ENCODE measurements at places on chromosomes 6 and 20.

DNA sequence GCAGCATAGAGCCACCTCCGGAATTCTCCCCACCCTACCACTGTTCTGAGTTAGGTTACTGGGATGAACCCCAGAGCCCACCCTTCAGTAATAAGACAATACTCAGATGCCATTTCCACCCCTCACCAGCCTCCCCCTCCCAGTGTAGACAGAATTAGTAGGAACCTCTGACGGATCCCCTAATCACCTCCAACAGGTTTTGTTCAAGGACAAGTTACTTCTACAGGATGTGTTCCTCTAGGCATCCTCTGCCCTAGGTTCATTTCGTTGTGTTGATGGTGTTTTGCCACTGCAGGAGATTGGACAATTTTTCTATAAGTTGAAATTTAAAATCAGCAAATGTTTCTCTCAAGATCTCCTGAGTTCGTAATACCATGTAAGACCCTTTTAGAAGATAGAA is 22.8 kb downstream of the PLEKHG1 start:
- no peak for DNase-seq

DNA sequence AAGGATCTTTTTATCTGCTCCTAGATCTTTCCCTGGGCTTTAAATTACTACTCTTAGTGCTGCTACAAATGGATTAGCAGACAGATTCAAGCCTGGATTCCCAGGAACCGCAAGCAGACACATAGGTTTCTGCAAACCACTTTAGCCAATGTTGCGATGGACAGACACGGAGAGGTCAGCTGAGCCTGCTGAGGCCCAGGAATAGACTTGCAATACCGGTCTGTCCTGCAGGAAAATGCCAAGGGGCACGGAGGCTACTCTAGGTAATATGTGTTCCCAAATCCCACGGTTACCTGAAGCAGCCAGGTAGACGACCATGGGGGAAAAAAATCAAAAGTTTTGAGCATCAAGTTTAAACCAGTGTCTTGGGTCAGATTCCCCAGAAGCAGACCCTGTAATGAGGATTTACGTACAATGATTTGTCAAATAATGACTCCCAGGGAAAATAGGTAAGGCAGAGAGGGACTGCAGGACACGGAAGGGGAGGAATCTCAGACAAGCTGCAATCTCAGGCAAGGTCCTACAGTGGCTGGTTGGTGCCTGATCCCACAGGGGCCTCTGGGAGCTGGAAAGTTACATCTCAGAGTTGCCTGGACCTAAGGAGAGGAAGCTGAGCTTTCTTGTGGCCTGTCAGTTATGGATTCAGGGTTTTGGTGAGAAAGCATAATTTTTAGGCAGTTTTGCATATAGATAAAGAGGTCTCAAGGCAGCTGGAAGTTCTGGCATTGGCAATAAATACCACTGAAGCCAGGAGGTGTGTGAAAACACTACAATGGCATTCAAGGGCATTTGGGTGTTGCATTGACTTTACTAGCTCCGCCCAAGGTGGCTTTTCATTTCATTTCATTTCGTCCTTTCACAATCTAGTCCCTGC is 12.5 kb downstream of the OTOR start:
- no peak for DNase-seq

GRCh38 chr6:76683985-76684384 is 611.5 kb upstream of the IMPG1 start:
- no peak for DNase-seq

DNA sequence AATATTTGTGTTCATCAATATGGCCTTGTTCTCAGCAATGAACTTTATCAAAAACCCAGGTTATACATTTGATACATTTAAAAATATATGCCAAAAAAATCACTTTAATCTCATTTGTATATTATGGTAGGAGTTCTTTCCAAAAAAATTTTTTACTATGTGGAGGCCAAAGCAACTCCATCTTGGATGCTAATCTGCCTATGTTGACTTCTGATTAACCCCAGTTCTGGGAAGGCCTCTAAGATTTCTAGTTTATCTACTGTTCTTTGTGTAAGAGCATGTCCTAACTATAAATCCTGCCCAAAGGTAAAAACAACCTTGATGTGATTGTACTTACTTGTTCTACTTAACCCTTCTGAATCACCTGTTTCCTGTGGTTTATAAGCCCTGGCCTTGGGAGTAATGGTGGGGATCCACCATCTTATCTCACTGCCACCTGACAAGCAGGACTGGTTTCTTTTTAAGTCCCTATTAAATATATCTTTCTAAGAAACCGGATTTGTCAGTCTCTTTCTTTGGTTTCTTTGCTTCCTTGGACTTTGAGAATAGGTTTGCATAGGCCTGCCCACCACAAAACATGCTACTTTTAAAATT is 46.7 kb downstream of the RNGTT start:
- no peak for DNase-seq

DNA sequence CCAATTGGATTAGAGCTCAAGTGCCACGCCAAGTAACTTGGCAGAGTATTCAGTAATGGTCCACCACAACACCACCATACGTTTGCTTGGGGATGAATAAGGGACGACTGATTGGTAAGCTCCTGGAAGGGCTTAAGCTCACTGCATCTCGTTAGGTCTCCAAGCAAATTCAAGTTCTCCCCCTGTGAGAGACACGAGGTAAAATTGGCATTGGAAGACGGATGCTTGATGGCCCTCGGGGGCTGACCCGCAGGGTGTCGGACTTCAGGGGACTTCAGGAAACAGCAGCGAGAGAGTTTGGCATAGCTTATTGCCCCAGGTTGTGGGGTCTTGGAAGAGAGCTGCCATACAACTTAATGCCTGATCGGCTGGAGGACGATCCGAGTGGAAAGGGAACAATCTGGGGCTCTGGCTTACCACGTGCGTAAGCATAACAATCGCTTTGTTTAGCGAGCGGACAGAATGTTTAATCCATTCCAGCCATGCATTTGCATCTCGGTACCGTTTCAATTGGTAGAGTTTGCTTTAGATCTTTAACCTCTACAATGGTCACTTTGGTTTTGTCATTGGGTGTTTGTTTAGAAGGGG is 4.8 kb upstream of the ZNFX1 start:
- DNase-seq, result peak; percentile 35

DNA sequence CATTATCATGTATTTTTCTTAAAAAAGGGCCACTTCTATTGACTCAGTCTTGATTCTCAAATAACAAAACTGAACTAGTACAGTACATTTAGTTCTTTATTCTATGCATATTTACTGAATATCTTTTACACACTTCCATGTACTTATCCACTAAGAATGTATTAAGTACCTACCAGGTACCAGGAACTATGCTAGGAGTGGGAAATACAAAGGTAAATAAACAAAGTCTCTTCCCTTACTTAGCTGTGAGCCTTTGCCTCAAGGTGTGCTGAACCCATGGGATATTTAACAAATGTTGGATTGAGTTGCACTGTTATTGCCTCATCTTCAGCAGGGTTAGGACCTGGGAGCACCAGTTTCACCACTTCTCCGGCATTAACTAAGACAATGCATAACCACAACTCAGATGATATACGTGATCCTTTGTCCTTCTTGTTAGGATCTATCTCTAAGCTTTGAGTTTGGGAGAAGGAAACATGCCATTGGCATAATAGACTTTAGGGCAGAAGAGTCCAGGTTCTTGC is 533.9 kb downstream of the TFAP2B start:
- DNase-seq, result no peak

GRCh38 chr6:25340431-25341202 is 61.4 kb downstream of the CARMIL1 start:
- no peak for DNase-seq

DNA sequence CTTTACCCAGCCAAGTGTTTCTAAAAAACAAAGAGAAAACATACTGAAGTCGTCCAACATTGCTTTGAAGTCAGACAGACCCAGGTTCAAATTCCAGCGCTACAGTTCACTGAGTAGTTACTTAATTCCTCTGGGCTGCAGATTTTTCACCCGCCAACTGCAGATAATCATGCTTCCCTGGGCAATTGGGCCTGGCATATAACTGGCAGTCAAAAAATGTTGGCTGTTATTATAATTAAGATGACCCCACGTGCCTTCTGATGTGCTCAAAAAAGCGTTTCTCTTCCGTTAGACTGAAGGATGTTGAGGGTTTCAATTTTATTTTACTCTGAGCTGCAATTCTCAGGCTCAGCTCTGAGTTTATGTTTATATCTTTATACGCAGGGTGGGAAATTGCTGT is 156.1 kb upstream of the CITED2 start:
- no peak for DNase-seq

DNA sequence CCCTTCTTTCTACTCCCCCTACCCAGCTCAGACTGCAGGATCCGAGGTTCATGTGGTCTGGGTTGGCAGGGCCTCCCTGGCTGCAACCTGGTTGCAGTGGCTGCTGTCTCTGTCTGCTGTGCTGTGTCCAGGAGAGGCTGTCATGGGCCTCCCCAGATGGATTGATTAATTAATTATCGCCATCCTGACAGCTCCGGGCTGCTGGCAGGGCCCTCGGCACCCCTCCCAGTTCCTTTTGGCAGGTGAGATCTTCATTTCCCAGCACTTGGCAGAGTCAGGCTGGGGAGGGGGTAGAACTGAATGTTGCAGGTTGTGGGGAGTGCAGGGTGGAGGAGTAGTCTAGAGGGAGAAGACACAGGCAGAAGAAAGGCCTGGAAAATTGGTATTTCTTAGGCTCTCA is 56.7 kb upstream of the ZFAND3 start:
- DNase-seq, result no peak

GRCh38 chr20:1901704-1902103 is 6.5 kb downstream of the SIRPA start:
- DNase-seq, result no peak

DNA sequence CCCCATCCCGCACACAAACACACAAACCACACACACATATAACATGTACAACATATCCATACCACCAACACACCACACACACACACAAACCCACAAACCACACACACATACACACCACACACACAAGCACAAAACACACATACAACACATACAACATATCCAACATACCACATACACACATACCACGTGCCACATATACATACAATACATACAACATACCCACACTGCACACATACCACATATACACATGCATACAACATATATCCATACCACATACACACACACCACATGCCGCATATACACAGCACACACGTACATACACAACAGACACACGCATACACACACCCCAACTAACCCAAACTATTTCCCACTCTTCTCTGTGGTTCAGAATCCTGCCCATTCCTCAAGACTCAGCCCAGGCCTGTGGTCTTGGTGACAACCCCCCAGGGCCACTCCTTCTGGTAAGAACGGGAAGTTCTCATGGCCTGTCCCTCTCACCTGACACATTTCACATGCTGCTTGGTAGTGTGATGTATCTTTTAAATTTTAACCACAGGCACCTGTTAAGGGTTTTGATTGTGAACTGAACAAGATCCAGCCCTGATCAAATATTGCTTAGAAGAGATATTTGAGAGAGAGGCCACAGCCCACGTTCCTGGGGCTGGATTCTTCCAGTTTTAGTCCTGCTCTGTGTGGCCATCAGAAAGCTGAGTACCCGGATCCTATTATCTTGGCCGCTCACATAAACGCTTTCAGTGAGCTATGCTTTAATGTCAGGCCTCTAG is 55.9 kb upstream of the KCNK16 start:
- no peak for DNase-seq

DNA sequence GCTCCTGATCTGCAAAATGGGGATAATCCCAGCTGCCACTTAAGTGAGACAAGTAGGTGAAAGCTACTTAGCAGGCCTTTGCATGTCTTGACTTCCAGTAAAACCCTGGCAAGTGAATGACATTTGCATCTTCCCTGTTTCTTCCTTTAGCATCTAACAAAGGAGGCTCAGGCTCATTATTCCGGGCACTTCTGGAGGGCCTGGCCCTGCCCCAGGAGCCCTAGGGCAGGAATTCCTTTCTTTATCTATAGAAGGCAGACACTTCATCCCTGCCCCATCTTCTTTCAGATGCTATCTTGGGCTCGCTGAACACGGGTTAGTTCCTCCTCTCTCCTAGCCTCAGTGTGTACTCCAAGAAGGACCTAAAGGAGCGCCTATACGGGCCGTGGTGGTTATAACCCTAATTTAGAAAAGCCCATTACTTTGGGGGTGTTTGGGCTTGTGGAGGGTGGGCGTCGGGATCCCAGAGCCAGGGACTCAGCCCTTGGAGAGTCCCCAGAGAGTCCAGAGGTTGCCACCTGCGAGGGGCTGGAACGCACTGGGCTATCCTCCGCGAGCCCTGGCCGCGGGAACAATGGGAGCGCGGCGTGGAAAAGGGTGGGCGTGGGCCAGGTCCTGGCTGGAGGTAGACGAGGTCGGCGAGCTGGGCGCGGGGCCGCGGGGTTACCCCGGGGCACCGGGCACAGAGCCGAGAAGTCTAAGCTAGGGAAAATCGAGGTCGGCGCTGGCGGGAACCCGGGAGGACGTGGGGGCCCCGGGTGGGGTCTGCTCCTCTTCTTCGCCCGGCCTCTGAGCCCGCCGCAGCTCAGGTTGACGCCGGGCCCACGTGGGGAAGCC is 62.8 kb upstream of the EPB41L1 start:
- no peak for DNase-seq

- DNase-seq, result peak; percentile 31
Measured at GRCh38 chr20:51828762-51829161, 26.4 kb upstream of the SALL4 start.

DNA sequence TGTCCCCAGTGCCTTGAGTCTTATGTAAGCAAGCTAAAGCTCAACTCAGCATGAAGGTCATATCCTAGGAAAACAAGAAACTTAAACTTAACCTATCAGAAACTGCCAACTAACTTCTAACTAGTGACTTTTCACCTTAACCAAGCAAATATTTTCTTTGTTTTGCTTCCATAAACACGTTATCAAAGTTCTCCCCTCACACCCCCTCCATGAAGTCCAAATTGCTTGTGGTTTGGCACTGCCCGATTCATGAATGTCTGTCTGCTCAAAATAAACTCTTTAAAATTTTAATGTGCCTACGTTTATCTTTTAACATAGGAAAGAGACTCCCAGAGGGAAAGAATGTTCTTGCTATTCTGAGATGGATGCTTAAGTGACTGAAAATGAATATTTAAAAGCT is 34.9 kb downstream of the GSTA2 start:
- no peak for DNase-seq

- DNase-seq, result no peak
Measured at GRCh38 chr6:37487591-37488380, 11.9 kb downstream of the CCDC167 start.

- no peak for DNase-seq
Measured at GRCh38 chr6:2935566-2936291, 32.6 kb upstream of the SERPINB9 start.

DNA sequence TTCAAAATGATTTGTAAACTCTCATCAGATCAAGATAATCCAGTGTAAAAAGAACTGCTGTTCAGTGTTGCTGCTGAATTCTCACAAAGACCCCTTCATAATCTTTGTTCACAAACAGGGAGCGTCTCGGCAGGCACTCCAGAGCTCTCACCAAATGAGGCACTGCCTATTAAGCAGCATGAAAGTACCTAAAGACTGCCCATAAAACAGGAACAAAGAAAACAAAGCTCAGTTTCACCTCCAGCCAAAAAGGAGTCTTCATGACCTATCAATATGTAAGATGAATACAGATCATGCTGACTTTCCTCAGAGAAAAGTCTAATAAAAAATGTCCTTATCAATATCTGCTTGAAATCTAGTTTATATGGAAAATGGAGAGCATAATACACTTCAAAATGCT is 41.8 kb downstream of the GPR63 start:
- no peak for DNase-seq
